Muscle of leg (tissue), 16 donors: ENCODE measurements at places on chromosomes 6 and 20. TPM values are rescaled to one million over a fixed set of nuclear protein-coding genes. Genes with fewer than 3 reads are reported as not detected.

DNA sequence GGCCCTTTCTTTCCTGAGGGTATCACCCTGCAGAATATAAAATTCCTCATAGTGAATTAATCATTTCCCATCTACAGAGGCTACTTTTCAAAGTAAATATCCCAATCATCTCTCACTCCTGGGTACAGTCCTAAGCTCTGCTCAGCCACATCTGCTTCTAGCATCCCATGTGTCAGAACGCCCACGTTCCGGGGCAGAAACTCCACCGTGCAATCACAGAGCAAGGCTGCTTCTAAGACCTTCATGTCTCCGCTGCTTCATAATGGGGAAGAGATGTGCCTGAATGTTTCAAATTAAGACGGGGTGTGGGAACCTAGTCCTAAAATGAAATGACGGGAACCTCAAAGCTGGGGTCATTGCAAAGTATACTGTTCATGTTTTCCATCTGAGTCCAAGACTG, 208.8 kb upstream of the GMDS start:
- no peak for DNase-seq

Gene SPDEF
- 0.04 TPM for total RNA-seq

DNA sequence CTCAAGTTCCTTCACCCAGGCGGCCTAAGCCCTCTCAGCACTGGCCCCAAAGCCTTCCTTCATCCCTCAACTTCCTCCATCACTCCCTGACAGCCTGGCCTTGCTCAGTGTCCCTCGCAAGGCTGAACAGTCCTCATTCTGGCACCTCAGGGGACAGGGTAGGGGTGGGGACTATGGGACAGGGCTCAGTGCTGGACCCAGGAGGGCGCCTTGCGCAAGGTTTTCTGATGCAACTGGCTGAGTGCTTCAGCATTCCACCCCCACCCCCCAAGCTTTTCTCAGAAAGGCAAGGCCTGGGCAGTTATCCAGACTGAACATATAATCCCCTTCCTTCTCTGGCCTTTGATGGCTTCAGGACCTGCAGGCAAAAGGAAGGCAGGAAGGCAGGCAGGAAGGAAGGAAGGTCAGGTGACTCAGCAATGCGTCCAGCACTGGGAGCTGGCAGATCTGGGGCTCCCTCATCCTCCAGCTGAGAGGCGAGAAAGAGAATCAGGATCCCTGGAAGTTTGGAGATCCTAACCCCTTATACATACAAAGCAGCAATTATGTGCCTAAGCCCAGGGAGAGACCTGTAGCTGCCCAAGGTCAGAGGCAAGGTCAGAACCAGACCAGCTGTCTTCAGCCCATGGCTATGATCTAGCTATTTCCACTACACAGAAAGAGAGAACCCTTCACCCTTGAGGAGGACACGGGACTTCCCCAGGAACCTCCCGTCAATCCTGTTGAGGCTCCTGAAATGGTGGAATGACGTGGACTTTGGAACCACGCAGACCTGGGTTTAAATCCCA, 8.6 kb upstream of the TRIB3 start:
- DNase-seq = peak; percentile 61

Gene F13A1
- total RNA-seq = 48.6 TPM

GRCh38 chr6:67748521-67748920, 886.6 kb upstream of the ADGRB3 start:
- DNase-seq = no peak
